ENCODE measurements at places on chromosomes 13 and 19.

- no peak for DNase-seq
Observed at GRCh38 chr19:5676105-5676771, 4.1 kb downstream of the MICOS13 start.

- DNase-seq, result no peak
Observed at GRCh38 chr13:111304041-111304544, 16.3 kb upstream of the TEX29 start.

GRCh38 chr13:100528353-100528752, 60.2 kb downstream of the GGACT start:
- no peak for DNase-seq

DNA sequence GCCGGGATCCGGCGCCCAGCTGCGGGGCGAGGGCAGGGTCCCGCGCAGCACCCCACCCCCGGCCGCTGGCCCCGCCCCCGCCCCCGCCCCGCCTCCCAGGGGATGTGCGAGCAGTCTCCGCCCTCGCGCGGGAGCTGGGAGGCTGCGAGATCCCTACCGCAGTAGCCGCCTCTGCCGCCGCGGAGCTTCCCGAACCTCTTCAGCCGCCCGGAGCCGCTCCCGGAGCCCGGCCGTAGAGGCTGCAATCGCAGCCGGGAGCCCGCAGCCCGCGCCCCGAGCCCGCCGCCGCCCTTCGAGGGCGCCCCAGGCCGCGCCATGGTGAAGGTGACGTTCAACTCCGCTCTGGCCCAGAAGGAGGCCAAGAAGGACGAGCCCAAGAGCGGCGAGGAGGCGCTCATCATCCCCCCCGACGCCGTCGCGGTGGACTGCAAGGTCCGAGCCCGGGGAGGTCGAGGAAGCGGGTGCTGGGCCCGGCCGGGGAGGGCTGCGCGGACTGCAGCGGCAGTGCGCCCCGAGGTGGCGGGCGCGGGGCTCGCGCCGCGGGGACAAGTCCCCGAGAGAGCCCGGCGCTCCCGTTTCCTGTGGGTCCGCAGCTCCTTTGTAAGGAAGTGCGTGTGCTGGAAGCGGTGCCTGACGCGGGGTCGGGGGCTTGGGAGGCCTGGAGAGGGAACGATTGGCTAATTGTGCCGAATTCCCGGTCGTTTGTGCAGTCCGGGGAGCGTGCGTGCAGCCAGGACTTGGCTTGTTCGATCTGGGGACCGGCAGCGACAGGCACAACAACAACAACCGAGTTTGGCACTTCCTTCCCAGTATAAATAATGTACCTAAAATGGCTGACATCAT, at the start of gene ITM2B:
ITM2B (plus strand) TSS at position 161 of the 843 bp plus-strand sequence; CDS start at position 316, 155 bp downstream.
- DNase-seq, result peak; percentile 71

- DNase-seq, result no peak
Observed at GRCh38 chr13:27971236-27971645, 2.1 kb upstream of the CDX2 start.

DNA sequence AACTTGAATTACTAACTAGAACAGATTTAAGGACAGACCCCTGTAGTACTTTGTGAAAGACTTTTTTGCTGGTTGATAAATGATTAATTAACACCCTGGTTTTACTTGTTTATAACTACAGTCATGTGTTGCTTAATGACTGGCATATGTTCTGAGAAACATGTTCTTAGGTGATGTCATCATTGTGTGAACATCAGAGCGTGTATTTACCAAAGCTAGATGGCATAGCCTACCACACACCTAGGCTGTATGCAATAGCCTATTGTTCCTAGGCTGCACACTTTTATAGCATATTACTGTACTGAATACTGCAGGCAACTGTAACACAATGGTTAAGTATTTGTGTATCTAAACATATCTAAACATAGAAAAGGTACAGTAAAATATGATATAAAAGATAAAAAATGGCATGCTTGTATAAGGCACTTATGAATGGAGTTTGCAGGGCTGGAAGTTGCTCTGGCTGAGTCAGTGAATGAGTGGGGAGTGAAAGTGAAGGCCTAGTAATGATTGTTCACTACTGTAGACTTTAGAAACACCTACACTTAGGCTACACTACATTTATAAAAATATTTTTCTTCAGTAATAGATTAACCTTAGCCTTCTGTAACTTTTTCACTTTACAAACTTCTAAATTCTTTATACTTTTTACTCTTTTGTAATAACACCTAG, 260.3 kb downstream of the KCNRG start:
- no peak for DNase-seq
